SIG-M5 (cell line): ENCODE measurements at places on chromosomes 6 and 20.

DNA sequence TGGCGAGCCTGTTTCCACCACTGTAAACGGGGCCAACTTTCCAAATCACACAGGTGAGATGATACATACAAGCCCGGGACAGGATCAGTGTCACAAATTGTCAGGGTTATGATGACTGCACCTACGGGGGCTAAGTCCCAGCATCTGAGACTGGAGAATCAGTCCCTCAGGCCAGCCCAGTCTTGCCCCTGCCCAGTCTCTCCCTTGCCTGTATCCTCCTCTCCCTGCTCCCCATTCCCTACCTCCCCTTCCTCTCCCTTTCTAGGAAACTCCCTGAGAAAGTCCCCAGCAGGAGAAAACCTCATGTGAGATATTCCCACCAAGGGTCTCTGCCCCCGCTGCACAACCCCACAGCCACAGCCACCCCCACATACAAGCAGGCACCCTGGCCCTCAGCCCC lies 1.5 kb downstream of the FOXS1 start:
- no peak for DNase-seq

GRCh38 chr6:157029980-157030690 lies 253.0 kb downstream of the ARID1B start:
- no peak for DNase-seq

- DNase-seq: no peak
These were observed 181.4 kb downstream of the SIM1 start for GRCh38 chr6:100283285-100283684.

DNA sequence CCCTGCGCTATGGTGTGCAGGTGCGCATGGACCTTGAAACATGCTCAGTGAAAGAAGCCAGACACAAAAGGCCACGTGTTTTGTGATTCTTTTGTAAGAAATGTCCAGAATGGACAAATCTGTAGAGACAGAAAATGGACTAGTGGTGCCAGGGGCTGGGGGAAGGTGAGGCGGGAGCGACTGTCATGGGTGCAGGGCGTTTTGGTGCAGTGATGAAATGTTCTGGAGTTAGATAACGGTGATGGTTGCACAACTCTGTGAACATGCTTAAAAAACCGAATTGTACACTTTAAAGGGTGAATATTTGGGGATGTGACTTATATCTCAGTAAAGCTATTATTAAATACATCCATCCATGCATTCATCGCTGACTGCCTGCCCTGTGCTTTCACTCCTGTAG lies 31.7 kb upstream of the NTSR1 start:
- DNase-seq: peak; percentile 29

DNA sequence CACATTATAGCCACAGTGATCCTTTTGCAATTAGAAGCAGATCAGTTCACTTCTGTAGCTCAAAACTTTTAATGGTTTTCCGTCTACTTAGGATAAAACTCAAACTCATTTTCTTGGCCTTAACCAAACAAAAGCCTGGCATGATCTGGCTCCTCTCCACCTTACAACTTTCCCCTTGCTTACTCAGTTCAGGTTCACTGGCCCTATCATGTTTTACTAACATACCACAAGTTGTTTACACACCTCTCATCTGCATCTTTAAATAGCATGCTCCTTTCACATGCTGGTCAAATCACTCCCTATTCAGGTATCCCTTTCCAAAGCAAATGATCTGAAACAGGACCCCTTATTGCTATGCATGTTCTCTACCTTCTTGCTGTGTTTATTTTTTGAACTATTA lies 191.4 kb upstream of the FAM83B start:
- no peak for DNase-seq

DNA sequence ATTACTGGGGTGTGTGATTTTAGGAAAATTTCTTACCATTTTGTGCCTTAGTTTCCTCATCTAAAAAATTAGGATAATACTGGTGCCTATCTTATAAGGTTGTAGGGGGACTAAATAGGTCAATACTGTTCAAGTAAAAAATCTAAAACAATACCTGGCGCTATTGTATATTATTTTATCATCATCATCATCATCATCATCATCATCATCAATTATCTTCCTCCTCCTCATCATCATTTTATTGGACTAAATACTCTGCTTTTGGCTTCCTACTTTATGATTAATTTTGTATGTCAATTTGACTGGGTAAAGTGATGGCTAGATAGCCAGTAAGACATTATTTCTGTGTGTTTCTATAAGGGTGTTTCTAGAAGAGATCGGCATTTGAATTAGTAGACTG lies 435.5 kb downstream of the DHX35 start:
- no peak for DNase-seq

DNA sequence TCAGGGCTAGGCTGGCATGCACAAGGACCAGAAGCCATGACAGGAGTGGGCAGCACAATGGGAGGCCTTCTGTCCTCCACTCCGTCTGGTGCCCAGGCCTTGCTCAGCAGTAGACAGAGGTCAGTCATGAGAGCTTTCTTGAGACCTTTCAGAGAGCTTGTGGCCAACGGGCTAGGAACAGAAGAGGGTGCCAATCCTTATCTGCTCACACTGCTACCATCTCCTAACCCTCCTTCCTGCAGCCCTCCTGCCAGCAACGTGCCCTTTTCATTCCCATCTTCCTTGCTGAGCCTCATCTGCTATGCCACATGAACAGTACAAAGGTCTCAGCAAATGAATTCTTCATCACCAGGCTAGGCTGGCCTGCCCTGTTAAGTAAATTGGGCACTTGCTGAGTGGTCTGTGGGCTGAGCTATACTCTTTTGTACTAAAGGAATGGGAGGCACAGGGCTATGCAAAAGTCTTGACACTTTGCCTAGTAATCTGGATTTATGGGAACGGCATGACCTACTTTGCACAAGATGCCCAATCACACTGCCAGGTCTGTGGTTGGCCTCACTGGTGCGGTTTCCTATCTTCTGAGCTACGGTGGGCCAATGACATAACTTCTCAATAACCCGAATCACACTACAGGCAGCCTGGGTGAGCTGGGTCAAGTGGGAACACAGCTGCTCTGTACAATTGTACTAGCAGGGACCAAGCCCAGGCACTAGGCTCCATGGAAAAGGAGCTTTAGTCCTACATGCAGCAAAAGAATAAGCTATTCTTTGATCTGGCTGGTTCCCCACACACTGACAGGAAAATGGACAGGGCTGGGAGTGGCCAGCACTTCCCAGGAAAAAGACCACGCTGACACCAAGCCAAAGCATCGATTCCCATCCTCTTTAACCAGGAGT lies 47.8 kb downstream of the ELOVL5 start:
- DNase-seq: no peak

- no peak for DNase-seq
These were observed 114.0 kb downstream of the PDSS2 start for GRCh38 chr6:107345393-107345792.

DNA sequence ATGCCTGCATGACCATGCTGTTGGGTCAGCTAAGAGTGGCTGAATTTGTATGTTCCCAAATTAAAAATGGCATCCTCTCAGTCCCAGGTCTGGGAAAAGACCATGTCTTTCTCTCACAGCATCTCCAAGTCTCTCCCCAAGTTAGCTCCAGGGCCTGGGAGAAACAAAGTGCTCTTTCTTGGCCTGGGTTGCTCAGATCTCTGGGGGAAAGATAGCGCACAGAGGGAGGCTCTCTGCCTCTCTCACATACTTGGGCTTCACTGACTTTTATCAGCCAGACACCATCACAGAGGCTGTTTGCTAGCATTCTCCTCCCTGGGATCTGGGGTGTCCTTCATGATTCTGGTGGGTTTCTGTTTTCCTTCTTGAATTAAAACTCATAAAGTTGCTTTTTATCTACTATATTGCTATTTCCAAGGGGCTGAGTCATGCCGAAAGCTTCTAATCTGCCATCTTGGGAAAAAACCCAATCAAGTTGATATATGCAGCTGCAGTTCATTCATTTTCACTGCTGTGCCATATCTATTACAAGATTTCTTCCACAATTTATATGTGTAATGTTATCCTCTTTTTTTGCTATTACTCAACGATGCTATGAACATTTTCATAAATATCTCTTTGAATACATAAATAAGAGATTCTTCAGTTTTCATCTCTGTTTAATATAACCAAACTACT lies 190.2 kb downstream of the MOXD1 start:
- DNase-seq: no peak

DNA sequence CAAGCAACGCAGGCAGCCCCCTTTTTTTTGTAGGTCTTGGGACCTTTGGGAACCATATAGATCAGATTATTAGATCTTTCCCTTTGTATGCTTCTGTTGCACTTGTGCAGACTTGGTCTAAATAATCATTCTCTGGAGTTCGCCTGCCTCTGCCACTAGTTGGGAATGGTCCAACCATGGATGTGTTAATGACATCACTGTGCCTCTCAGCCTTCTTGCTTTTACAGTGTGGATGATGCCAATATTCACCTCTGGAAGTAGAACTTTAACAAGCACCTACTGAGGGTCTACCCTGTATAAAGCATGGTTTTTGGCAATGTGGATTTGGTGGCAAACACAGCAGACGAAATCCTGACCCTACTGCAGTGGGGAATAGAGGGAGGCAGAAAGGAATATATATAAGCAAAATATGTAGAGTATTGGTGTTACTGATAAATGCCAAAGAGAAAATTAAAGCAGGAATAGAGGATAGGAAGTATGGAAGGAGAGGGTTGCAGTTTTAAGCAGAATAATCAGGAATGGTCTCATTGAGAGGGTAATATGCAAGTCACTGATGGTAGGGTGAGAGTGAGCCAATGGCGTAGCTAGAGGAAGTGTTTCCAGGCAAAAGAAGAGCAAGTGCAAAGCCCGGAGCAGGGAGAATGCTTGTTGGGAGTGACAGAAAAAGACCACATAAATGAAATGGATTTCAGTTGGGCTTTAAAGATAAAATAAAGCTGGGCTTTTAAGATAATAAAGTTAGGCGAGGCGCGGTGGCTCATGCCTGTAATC lies 97.5 kb downstream of the DOK5 start:
- DNase-seq: no peak

DNA sequence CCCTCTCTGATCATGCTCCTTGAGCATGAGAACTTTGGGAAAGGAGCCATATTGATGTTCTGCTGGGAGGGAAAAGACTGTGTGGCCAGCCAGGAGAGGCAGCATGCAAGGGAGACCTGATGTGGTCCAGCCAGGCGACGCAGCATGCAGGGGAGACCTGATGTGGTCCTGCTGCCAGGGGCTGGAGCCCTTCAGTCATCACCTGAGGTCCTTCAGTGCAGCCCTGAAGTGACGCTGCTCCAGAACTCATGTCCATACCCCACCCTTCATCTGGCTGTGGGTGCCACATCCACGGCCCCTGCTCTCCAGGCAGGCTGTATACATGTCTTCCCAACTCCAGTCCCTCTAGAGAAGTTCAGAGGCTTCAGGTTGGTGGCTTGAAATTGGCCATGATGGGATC lies 134.4 kb downstream of the ERMARD start:
- DNase-seq: no peak

GRCh38 chr20:18019068-18019467 lies 38.6 kb downstream of the OVOL2 start:
- DNase-seq: no peak

DNA sequence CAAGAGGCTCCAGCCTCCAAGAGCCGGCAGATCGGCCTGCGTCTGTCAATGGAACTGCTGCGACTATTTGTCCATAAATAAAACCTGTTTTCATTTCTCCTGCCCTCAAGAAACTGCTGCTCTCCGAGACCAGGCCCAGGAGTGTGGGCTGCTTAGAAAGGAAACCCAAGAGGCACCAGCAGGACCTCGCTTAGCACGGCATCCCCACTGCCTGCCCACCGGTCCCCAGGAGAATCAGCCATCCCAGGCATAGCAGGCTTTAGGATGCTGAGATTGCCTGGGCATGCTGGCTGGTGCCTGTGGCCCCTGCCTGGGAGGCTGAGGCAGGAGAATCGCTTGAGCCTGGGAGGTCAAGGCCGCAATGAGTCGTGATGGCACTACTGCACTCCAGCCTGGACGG lies 17.6 kb downstream of the NTSR1 start:
- DNase-seq: no peak

GRCh38 chr6:156942266-156942665 lies 165.1 kb downstream of the ARID1B start:
- no peak for DNase-seq

DNA sequence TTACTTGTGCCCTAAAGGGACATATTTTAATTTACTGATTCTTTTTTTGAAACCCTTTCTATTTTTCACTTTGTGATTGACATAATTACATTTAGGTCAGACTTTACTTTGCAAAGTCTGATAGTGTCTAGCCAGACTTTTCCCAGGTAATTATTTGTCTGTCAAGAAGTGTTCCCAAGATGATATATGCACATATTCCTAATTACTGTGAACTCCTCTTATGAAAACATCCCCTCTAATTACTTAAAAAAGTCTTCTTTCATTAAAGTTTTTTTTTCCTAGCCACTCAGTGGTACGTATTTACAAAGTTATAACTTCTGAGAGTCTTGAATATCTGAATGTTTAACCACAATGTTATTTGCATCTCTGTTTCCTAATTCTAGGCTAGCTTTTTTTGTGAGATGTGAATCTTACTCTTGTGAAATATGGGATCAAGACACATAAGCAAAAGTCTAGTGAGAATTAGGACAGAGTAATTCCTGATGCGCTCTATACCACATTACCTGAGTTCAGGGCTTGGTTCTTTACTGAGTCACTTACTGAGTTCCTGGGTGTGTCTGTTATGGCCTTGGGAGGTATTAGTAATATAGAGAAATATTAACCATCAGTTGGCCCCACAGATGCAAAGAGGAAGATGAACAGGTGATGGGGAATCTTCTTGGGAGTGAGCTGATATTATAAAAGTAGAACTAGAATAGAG lies 27.9 kb downstream of the FAM83B start:
- no peak for DNase-seq

DNA sequence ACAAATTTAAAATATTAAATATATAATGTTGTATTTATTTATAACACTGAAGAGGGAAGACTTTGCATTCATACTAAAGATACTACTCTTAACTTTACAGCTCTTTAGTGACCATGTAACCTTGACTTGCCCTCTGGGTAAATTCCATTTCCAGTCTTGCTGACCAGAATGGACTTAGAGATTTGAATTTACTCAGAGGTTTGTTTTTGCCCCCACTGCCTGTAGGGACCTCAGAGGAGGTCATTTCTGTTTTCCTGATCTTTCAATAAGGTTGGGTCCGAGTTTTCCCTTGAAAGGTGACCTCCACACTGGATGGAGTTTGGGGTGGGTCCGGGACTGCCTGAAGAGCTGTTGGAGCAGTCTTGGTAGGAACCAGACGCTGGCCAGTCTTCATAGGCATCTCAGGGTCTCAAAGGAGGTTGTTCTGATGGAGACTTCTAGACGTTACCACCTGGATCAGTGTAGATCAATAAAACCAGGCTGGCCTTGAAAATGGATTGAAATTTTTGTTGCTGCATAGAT lies 26.0 kb downstream of the DCBLD1 start:
- no peak for DNase-seq

- DNase-seq: no peak
These were observed 319.1 kb downstream of the ARHGAP18 start for GRCh38 chr6:129390900-129391299.

GRCh38 chr6:79869600-79870084 lies 77.7 kb downstream of the ELOVL4 start:
- no peak for DNase-seq

- no peak for DNase-seq
These were observed 57.6 kb downstream of the PLCB4 start for GRCh38 chr20:9126527-9126926.

GRCh38 chr20:12291386-12291785 lies 373.7 kb downstream of the BTBD3 start:
- DNase-seq: no peak

GRCh38 chr6:46329568-46329967 lies 158.8 kb upstream of the ENPP5 start:
- no peak for DNase-seq
